ENCODE measurements at places on chromosomes 1 and 21. TPM values are rescaled to one million over a fixed set of nuclear protein-coding genes. Genes with fewer than 3 reads are reported as not detected.
A peak's percentile ranks its signal among the peaks of the same experiment; 100 is the strongest.

DNA sequence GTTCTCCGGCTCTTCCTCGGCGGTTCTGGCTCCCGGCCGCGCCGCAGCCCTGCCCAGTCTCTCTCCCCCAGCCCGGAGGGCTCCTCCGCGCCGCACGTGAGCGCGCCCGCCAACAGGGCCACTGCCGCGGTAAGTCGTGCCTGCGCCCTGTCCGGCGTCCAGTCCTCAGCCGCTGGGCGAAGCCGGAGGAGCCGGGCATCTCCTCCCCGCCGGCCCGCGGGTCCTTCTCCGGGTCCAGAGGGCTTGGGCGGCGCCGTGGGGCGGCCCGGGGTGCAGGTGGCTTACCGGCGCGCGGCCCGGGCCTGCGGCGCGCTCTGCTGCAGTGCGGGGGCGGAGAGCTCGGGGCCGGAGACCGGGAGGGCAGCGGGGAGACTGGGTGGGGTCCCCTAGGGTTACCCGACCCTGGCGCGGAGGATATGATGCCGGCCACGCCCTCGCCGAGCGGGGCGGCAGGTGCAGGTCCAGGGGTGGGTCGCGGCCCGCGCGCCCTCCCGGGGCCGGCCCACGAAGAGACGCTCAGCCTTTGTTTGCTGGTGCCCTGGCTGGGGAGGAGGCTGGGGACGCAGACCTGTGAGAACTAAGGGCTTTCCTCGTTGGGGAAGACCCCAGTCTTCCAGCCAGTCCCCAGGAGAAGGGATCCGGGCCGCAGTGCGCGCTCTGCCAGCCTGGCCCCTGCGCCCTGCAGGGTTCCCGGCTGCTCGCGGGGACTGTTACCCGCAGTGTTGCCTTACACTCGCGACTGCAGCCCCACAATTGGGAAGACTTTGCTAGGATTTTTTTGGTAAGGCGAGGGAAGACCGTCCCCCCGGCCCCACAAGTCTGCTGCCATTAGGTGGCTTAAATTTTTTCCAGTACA lies at the start of gene DOP1B:
TSS of gene DOP1B (plus strand) at position 10 of the 856 bp plus-strand sequence. CDS start 7,910 bp downstream, outside the sequence.
- DNase-seq = no peak

DNA sequence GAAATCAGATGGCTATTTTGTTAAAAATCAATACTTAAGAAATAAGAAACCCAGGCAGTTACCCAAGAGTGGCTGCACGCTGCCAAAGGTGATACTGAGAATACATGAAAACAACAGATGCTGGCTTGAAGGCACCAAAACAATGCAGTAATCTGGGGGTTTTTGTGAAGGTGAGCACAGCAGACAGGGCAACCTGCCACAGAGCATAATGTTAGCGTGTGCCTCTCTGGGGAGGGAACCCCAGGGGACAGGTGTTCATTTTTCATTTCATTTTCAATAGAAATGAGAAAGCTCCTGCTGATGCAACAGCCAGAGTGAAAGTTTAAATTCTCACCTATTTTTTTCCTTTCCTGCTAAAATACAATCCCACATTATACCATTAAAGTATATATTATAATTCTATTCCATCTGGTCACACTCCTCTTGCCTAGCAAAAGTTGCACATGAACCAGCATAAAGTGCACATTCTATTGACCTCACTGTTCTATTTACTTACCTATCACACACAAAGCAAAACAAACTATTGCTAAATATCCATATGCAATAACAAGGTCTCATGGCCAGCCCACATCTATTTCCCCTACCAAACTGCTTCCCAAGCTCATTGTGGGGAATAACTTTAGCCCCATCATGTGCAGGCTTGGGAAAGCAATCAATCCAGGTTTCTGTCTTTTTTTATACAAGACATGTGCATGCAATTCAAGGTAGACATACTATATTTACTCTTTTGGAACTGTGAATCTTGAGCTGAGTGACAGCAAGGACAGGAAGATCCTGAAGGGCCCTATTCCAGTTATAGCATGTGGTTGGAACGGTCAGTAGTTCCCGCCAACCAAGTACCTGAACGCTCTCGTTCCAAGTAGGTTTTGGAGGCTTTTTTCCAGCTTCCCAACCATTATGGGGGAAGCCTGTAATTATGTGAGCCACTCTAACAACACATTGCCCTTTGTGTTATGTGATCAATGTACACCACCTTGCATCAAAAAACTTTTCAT lies 173.6 kb downstream of the RERE start:
- peak; percentile 64 for DNase-seq

GRCh38 chr1:34824817-34825454 lies 32.1 kb downstream of the GJA4 start:
- DNase-seq = no peak

DNA sequence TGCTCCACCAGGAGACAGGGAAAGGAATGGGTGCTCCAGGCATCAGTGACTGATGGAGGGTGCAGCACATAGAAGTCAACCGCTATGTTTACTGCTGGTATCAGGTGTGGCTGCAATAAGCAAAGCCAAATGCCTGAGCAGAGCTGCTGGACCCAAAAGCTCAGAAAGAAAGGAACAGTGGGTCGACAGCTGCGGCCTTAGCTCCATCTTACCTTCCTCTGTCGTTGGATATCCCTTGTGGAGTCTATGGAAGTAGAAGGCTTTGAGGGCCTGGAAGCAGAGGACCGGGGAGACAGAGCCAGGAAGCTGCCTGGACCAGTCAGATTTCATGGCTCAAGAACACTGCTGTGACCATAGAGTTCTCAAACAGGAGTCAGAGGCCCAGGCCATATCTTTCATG lies 45.3 kb downstream of the RIMS3 start:
- peak; percentile 16 for DNase-seq

GRCh38 chr1:67496329-67496728 lies 66.1 kb upstream of the SERBP1 start:
- DNase-seq = no peak

DNA sequence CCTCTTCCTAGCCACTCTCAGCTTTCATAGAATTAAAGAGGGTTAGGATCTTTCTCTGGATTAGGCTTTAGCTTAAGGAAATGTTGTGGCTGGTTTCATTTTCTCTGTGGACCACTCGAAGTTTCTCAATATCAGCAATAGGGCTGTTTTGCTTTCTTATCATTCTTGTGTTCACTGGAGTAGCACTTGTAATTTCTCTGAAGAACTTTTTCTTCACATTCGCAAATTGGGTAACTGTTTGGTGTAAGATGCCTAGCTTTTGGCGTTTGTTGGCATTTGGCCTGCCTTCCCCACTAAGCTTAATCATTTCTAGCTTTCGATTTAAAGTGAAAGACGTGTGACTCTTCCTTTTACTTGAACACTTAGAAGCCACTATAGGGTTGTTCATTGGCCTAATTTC lies 210.8 kb upstream of the PROX1 start:
- DNase-seq = no peak

DNA sequence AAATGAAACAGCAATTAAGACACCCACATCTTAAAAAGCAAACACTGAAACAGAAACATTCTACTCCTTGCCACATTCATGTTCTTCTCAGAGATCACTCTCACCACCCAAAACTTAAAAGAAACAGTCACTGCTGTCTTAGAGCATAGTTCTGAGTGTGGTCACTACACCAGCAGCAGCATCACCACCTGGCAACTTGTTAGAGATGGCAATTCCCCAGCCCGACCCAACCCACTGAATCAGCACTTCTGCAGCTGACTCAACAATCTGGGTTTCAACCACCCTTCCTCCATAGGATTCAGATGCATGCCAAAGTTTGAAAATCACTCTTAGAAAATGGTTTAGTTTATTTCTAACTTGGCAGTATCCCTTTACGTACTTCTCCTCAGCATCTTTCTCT lies 126.1 kb downstream of the CDC42BPA start:
- no peak for DNase-seq

- no peak for DNase-seq
These were observed 785.8 kb upstream of the ADGRL4 start for GRCh38 chr1:79792219-79792930.

The GCSAML gene
- not detected for total RNA-seq

DNA sequence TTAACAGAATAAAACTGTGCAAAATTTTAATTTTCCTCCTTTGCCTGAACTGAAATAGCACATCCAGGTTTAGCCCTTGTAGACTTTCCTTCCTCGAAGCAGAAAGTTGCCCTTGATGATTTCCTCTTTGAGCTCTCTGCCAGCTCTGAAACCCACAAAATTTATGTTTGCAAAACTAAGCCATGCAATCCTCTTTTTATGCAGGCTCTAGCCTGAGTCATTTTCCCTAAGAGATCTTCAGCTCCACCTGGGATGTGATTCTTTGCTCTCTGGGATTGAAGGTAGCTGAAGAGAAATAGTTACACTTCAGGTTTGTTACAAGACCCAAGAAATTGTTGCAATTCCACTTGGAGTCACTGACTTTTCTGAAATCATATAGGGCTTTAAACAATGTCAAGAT lies 1.4 kb upstream of the F3 start:
- DNase-seq = no peak

The RNU1-3 gene
- total RNA-seq = 1,159 TPM

DNA sequence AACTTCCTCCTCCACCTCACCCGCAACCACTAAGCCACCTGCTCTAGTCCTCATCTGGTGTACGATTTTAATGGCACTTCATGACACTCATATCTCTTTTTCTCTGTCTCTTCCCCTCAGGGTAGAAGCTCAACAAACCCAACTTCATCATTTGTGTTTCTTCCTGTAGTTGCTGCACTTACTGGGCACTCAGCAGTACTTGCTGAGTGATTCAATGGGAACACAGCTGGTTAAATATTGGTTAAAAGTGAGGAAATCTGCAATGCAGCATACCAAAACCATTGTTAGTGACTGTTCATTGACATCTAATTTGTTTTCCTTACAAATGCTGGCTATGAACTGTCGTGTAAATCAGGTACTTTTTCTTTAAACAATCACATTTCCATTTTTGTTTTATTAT lies 541.1 kb upstream of the PRMT6 start:
- DNase-seq = no peak

GRCh38 chr1:907611-908451 lies 15.9 kb upstream of the SAMD11 start:
- no peak for DNase-seq

DNA sequence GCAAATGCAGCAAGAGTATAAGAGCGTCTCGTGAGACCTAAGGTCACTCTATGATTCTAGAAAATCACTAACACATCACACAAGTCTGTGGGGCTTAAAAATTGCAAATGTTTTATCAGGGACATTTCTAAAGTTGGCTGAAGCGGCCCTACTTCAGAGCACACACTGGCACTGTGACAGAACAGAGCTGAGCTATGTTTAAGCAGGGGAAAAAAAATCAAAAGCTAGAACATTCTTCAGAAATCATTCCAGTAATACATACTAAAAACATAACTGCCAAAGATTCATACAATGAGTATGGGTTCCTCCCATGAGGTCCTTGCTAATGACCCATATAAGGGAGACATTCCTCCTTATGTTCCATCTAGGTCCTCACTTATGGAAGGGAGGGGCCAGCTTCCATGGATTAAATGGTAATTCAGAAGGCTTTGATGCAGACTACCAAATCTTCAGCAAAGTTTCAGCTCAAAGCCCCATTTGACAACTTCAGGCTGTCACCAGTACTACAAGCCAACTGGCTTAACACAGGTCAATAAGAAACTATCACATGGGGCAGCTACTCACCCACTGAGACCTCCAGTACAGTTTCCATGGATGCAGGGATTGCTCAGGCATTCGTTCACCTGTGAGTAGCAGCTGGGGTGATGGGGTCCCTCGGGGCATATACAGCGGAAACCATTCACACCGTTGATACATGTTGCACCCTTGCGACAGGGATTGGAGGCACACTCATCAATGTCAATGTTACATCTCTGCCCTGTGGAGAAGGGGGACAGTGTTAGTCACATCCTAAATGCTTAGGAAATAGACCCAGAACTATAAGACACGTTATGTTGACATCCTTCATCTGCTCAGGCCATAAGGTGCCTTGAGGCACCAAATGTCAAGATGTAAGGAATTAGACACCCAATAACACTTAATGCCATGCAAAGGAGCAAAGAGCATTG lies 58.4 kb upstream of the ADAM30 start:
- DNase-seq = no peak

DNA sequence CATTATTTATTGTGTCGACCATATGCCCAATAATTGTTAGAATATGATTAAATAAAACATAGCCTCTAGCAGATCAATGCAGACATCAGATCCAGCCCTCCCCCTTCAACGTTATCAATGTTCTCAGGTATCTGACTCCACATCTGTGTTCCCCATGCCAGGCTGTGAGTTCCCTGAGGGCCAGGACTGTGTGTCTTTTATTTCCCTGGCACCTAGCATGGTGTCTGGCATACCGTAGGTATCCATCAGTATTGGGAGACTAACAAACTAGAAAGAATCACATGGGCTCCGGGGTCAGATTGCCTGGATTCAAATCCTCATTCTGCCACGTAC lies 48.3 kb downstream of the SDC3 start:
- DNase-seq = no peak

The SEMA6C gene
- total RNA-seq = 6.4 TPM

- DNase-seq = no peak
These were observed 27.3 kb upstream of the A3GALT2 start for GRCh38 chr1:33348194-33348593.

DNA sequence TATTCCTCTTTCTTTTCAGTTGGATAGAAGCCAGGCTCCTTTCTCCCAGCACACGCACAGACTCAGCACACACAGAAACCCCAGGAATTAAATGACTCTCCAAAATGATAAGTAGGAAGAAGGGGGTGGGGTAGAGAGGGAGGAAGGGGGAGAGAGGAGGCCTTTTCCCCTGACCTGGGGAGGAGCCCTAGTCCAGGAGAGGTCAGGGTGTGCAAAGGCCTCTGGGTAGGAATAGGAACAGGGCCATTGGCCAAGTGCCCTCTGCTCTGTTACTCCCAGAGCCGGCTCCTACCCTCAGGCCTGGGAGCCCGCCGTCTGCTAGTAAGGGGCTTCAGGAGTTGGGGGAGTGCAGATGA lies 35.6 kb upstream of the PUM1 start:
- DNase-seq = peak; percentile 87

The RORC gene
- 32.1 TPM for total RNA-seq

The BACE2 gene
- 4.1 TPM for total RNA-seq
